AG20443 (cell line): ENCODE measurements at places on chromosomes 6 and 20.
A peak's percentile ranks its signal among the peaks of the same experiment; 100 is the strongest.

DNA sequence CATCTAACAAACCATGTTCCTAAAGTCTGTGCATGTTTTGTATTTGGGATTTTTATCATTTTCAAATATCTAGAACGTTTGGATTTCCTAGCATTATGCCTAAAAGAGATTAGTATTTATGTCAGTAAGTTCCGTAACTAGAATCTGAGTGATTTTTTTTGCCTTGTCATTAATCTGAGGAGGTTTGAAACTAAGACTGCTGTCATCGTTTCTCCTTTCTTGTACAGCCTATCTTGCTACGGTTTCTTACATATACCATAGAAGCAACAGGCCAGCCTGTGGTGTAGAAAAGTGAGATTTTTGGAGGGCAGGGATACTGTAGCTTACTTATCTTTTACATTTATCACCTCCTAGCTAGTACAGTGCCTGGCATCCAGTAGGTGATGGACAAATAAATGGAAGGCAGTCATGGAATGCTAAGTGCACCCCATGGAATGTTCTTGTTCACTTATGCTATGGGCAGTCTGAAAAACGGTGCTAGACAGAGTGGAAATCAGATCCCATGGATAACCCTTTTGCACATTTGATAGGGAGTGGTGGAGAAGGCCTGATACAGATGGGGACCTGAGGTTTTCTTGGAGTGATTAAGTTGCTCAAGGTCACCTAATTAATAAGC is 93.9 kb downstream of the ARID1B start:
- no peak for DNase-seq

DNA sequence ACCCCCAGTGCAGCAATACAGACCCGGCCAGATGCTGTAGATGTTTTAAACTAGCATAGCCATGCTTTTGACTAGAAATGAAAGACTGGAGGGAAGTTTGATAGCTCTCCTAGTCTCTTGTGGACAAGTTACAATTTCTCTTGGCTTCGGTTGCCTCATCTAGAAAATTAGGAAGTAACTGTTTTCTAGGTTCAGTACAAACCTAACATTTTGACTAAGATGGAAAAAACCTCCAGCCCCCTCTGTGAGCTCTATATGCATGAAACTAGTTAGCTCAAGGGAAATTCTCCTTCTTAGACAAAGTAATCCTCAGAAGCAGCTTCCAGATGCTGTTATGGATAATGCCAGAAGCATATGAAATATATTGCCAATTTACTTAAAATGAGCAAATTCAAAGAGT is 86.6 kb downstream of the RNF144B start:
- DNase-seq: no peak

GRCh38 chr20:25035921-25036320 is 22.0 kb downstream of the ACSS1 start:
- no peak for DNase-seq

DNA sequence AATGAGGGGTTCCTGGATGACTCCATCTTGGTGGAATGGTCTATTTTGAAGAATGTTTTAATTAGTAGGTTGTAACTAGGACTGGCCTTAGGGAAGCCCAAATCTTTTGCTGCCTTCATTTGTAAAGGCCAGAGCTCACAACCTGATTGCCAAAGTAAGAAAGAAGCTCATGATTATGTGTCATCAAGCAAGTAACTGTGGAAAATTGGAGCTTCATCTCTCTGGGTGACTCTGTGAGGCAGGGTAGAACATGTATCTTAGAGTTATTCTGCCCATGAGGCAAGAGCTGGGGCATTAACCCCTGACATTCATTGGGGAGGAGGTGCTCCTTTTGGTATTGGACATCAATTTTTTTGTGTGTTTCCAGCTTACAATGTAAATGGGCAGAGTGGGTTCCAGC is 273.9 kb upstream of the JAG1 start:
- no peak for DNase-seq

GRCh38 chr6:128557081-128557480 is 36.7 kb upstream of the PTPRK start:
- DNase-seq: no peak

DNA sequence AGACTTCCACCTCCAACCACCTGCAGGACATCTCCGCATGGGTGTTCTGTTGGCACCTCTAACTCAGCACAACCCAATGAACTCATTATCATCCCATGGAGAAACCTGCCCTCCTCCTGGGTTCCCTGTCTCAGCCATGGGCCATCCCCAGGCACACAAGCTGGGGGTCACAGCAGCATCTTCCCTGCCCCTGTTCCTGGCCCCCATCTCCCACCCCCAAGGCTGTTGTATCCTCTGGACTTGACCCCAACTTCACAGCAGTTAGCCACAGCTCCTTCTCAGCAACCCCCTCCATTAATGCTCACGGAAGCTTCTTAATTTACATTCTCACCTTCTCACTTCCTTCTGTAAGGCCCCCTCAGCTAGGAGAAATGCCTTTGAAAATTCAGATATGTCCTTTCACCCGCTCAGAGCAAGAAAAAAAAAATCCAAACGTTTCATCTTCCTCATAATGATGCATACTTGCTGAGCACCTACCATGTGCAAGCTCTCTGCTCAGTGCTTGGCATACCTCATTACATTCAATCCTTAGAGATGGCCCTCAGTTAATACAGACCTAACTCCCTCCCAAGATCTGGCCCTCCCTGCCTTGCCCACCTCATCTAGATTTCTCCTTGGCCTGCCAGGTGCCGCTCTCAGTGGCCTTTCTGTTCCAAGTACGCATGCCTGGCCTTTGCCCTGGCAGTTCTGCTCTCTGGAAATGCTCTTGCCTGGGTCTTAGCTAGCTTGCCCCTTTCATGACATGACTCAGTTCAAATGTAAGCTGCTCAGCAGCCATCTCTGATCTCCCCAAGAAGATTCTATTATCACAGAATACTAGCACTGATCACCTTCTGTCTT is 2.5 kb upstream of the NELFCD start:
- DNase-seq: no peak

DNA sequence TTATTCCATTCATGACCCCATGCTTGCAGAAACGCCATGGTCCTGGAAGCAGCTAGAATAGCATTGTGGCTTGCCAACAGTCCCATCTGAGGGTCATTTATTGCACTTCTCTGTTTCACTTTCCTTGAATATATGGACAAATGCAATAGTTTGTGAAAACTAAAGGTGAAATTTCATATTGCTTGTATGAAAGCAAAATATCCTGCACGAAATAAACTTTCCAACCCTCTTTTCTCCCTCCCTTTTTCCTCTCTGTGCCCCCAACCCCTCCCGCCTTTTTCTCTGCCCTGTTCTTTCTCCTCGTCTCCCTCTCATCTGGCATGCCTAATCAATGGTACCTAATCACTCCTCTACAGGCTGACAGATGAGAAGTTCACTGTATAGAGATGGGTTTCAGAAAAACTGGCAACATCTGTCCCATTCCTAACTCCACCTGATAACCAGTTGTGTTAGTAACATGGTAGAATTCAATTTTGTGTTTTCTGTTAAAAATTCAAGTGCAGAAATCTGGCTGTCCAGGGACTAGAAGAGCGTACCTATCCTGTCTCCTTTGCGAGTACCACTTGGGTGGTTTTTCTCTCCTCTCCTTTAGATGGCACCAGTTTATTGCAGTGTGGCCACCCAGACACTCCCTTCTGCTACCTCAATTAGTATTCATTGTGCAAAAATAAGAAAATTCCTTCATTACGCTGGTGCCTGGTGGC is 198.6 kb downstream of the FOXA2 start:
- no peak for DNase-seq

GRCh38 chr6:107809966-107810365 is 14.1 kb downstream of the SCML4 start:
- DNase-seq: no peak

GRCh38 chr6:40482532-40482931 is 104.6 kb downstream of the LRFN2 start:
- no peak for DNase-seq

- DNase-seq: no peak
These were observed 267.9 kb downstream of the ADGRG6 start for GRCh38 chr6:142569676-142570075.

DNA sequence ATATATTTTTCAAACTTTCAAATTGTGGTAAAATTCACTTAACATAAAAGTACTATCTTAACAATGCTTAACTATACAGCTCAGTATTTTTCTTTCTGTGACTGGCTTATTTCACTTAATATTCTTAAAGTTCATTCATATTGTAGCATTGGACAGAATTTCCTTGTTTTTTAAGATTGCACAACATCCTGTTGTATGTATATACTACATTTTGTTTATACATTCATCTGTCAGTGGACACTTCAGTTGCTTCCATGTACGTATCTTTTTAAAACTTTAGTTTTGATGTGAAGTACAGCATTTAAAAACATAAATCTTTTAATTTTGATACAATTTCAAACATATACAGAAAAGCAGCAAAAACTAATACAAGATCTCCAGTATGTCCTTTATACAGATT is 220.7 kb downstream of the ZFAND3 start:
- no peak for DNase-seq

DNA sequence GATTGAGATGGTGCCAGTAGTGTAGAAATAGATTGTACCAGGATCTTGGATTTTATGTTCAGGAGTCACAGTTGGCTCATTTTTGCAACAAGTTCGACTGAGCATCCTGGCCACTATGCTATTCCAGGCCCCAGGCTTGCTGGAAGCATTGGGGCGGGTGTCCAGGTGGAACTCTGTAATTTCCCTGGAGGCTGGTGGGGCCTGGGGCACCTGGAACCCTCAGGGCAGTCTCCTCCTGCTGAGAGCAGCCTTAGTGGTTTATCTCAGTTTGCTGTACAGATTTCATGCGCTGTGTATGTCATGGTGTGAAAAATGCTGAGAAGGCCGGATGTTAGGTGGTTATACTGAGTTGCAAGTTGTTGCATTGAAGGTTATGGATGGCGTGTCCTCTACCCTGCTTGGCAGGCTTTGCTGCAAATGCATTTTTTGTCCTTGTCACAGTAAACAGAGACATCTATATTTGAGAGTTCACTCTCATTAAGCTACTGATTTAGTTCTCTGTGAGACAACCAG is 135.1 kb upstream of the MYLIP start:
- DNase-seq: no peak

DNA sequence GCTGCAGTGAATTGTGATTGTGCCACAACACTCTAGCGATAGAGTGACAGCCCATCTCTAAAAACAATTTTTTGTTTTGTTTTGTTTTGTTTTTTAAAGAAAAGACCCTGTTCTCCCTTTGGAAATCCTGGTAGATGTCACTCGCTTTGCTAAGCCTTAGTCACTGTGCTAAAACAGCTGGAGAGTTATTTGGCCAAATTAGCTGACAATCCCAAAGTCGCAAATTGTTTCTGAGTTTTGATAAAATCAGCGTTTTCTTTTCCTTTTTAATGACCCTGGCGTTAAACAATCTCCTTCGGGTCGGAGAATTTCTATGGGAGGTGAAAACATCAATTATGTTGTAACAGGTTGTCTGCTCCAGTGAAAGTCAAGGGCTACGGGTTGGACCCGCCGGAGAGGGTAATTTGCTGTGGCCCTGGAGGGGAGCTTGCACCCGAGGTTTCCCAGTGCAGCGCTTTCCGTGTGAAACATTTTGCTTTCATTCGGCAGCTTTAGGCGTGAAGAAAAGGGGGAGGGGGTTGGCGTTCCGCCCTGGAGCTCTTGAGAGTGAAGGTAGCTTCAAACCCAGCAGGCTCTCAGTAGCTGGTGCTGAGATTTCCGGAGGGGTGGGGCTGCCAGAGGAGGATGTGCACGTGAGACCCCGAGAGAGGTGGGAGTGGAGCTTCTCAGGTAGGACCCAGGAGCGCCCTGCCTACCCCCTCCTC is 296.6 kb downstream of the PHACTR1 start:
- peak; percentile 16 for DNase-seq

- DNase-seq: no peak
These were observed 11.7 kb downstream of the SLC13A3 start for GRCh38 chr20:46639587-46639986.

DNA sequence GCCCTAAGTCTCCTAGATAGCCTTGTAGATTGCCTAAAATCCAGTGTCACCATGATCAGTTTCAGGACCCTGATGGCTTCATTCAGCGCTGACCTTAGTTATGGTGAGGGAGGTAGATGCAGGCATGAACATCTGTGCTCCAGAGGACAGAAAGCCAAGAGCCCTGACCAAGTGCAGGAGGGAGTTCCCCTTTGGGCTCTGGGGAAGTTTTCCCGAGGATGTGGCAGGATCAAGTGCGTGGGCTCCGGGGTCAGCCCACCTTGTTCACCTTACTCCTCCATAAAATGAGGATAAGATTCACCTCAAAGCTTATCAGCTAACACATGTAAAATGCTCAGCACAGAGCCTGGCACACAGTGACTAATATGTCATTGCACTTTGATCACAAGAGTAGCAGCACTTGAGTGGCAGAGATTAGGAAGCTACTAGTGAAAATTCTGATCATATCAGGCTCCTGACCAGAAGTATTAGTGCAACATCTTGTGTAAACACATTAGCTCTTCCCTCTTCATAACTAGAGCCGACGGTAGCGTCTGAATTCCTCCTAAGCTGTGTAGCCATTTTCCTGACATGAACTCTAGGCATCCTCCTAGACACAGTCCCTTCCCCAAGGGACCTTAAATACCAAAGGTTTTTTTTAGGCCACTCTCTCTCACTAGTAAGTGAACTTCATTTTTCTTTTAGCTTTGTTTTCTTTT is 125.2 kb downstream of the SULF2 start:
- DNase-seq: no peak

DNA sequence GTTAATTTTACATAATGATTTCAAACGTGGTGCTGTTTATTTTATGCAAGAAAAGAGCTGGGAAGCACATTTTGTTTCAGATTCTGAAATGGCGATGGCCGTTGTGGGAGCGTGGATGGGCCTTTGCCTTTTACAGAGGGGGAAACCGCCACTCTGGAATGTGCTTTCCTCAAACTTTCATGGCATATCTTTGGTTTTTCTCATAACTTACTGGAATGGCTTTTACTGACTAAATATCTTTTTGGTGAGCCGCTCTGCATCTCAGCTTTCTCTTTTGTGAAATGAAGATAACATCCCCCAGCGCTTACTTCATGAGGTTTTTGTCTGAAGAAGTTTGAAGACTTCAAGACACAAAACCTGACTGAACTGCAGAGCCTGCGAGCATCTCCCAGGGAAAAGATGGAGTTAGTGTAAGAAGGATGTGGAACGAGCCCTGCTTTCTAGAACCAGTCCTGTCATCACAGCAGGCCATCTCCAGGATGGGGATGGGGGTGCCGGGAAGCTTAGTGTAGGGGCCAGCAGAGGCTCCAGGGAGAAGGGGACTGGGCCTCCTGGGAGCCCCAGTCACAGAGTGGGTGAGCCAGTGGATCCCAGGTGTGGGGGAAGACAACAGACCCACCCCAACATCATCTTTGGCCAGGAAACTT is 61.8 kb upstream of the TIAM2 start:
- DNase-seq: no peak

DNA sequence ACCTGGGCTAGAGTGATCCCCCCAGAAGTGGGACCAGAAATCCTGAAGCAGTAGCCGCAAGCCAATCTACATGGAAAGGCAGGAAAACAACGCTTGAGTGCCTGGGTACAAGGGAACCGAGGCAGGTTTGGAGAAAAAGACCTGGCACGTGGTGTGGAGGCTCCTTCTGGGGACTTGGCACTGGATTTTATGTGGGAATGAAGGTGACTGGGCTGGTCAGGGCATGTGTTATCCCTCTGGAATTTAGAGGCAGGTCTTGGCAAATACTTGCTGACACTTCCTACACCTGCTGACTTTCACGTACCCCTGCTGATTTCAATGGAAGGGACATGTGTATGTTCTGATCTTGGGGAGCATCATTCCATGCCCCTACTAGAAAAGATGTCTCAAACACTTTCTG is 25.0 kb upstream of the FAM217A start:
- DNase-seq: peak; percentile 14

- DNase-seq: peak; percentile 81
These were observed 18.0 kb upstream of the CSNK2A1 start for GRCh38 chr20:561437-562231.
